Uterus (tissue), 4 donors: ENCODE measurements at places on chromosomes 11 and 22. TPM values are rescaled to one million over a fixed set of nuclear protein-coding genes. Genes with fewer than 3 reads are reported as not detected.

DNA sequence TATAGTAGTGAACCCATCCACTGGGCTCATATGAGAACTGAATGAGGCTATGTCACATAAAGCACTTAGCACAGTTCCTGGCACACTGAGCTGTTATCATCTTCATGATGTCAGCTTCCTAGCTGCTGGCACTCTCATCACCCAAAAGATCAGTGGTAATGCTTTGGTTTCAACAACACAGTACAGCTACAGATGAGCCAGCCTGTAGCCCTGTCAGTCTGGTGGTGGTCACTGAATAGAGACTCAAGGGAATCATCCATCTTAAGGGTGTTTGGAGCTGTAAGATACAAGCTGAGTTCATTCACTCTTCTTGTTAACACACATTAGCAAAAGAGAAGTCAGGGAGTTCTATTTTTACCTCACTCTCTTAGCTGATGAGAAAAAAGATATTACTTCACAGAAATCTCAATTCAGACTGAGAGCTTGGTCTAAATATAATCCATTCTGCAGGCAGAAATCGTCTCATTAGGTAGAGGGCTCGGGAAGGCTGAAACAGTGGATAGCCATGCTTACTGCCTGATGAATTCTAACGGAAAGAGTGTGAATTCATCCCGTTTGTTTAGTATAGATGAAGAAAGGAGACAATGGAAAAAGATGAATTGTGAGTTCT, 6.3 kb upstream of the SLC1A2 start:
- no peak overlapping the region for H3K4me3 ChIP-seq
- H3K27me3 ChIP-seq = no peaks in the 10 kb centered on the region
- no peaks in the 10 kb centered on the region for H3K36me3 ChIP-seq
- H3K4me1 ChIP-seq = no peaks in the 10 kb centered on the region

- no peaks in the 10 kb centered on the region for H3K27me3 ChIP-seq
- H3K36me3 ChIP-seq = no peaks in the 10 kb centered on the region
- H3K4me3 ChIP-seq = no peak overlapping the region
- DNase-seq = no peak
- H3K27ac ChIP-seq = no peak overlapping the region
Observed at GRCh38 chr11:76762356-76762752, 20.8 kb upstream of the TSKU start.

DNA sequence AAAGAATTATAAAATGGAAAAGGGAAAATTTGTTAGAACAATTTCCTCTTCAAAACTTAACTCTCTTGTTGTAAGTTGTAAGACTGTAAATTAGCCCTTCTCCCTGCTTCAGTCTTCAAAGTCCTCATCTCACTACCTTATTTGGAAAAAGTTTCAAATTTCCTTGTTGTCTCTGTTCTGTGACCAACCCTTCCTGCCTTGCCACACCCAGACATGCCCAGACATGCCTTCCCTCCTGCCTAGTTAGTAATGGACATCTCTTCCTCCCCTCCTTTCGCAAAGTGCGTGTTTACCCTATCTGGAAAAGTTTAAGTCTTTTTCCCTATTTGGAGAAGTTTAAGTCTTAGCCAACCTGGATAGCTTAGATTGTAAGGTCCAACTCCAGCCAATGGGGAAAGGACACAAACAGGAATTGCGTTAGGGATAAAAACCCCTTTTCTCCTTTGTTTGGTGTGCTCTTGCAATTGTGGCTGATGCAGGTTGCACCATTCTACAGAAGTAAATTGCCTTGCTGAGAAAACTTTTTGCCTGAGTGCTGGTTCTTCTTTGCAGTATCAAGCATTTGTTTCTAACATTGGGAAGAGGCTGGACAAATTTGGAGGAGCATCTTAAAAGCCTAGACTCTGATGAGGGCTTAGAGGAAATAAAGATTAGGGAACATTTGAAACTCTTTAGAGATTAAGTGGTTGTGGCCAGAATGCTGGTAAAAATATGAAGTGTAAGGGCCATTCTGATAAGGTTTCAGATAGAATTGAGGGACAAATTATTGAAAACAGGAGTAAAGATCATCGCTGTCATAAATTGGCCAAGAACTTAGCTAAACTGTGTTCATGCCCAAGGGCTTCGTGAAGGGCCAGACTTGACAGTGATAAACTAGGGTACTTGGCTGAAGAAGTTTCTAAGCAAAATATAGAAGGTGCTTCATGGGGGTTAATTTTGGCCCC, 15.4 kb downstream of the OR52K2 start:
- no peaks in the 10 kb centered on the region for H3K36me3 ChIP-seq
- no peaks in the 10 kb centered on the region for H3K27me3 ChIP-seq
- H3K4me3 ChIP-seq = no peak overlapping the region

- H3K4me3 ChIP-seq = no peak overlapping the region
- no peaks in the 10 kb centered on the region for H3K27me3 ChIP-seq
- H3K4me1 ChIP-seq = peaks cover 6% of the 10 kb centered on the region
- no peaks in the 10 kb centered on the region for H3K36me3 ChIP-seq
- no peak overlapping the region for H3K27ac ChIP-seq
Observed at GRCh38 chr22:28171712-28172111, 252.7 kb upstream of the PITPNB start.

GRCh38 chr22:45180146-45180679, 16.5 kb downstream of the NUP50 start:
- no peak for DNase-seq
- no peaks in the 10 kb centered on the region for H3K27me3 ChIP-seq
- H3K4me1 ChIP-seq = no peaks in the 10 kb centered on the region
- no peak overlapping the region for H3K4me3 ChIP-seq

GRCh38 chr11:75191330-75191717, 40.4 kb downstream of the SLCO2B1 start:
- H3K4me1 ChIP-seq = peaks cover 6% of the 10 kb centered on the region
- no peaks in the 10 kb centered on the region for H3K27me3 ChIP-seq
- no peak for DNase-seq
- H3K4me3 ChIP-seq = no peak overlapping the region
- H3K36me3 ChIP-seq = no peaks in the 10 kb centered on the region

DNA sequence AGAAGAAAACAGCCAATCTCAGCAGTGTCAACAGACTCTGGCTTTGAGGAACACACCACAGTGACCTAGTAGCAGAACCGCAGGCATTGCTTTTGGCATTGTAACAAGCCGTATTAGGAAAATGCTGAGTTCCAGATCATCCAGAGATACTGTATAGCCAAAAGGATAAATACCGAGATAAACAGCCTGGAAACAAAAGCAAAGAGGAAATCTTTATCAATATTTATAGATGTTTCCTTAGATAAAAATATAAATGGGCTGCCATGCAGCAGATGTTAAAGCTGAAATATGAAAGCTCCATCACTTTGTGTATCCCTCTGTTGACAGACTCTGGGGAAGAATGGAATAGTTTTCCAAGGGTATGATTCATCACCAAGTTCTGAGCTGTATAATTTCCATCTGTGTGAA, 98.9 kb upstream of the TP53AIP1 start:
- H3K27ac ChIP-seq = no peak overlapping the region
- no peaks in the 10 kb centered on the region for H3K27me3 ChIP-seq
- no peak overlapping the region for H3K4me3 ChIP-seq
- H3K36me3 ChIP-seq = no peaks in the 10 kb centered on the region

GRCh38 chr11:95653099-95653498, 136.5 kb downstream of the FAM76B start:
- no peak overlapping the region for H3K4me3 ChIP-seq
- H3K27ac ChIP-seq = no peak overlapping the region
- no peak for DNase-seq
- H3K4me1 ChIP-seq = no peaks in the 10 kb centered on the region

DNA sequence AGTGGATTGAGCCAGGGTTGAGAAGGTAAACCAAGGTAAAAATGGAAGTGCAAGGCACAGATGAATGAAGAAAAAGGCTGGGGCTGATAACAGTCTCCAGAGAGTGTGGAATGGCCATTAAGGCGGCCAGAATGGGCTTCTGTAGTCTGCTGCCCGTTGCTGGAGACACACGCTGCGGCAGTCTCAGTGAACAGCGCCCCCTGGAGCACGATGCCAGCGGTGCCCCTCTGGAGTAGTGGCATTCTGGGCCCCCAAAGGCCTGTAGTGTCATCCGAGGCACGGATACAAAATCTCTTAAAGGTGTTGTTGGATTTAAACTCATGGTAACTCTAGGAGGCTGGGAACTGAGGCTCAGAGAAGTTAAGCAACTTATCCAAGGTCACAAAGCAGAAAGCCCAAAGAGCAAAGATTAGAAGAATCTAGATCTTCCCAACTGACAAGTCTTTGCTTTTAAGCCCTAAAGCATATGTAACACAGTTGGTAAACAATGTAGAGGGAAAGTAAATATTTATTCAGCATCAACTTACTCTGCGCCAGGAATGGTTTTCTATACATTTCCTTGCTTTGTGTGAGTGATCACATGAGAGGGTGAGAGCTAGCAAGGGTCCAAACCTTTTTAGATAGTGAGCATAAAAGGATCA, 18.2 kb downstream of the KCNJ1 start:
- DNase-seq = no peak
- no peak overlapping the region for H3K4me3 ChIP-seq
- no peaks in the 10 kb centered on the region for H3K36me3 ChIP-seq

DNA sequence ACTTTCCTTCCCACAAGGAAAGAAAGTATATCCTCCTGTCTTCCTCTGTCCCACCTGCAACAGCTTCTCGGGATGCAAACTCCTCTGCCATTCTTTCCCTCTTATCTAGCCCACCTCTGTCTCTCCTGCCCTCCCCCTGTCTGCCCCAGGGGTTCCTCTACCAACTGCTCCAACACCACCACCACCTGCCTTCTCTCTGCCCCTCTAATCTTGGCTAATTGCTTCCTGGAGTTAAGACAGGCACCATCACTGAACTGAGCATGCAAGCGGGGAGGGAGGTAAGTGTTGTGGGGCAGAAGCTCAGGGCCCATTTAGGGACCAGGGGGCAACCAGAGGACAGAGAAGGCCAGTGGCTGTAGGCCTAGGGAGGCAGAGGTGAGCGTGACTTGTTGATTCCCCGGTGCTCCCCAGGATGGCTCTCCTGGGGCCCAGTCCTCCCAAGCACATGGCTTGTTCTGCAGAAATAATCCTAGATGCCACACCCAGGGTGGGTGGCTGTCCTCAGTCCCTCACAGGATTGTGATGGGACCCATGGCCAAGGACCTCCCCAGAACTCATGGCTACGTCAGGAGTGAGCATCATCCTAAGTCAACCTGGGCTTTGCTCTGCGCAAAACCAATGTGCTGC, 111.1 kb downstream of the TP53I11 start:
- no peak for DNase-seq
- H3K27me3 ChIP-seq = no peaks in the 10 kb centered on the region
- H3K4me3 ChIP-seq = no peak overlapping the region
- no peak overlapping the region for H3K27ac ChIP-seq

GRCh38 chr22:46103664-46104063, 46.7 kb upstream of the PPARA start:
- no peak for DNase-seq
- H3K27me3 ChIP-seq = no peaks in the 10 kb centered on the region
- H3K27ac ChIP-seq = peak overlapping the region; percentile 100
- H3K4me3 ChIP-seq = no peak overlapping the region
- no peaks in the 10 kb centered on the region for H3K36me3 ChIP-seq

Gene TMX2
- 58.2 TPM for total RNA-seq

Gene MICAL3
- total RNA-seq = 167 TPM

Gene MPZL3
- total RNA-seq = 1.9 TPM

Gene KCNJ1
- not detected for total RNA-seq

Gene AQP11
- total RNA-seq = not detected
